Erythroblast (primary cell): ENCODE measurements at places on chromosomes 13 and 19.

DNA sequence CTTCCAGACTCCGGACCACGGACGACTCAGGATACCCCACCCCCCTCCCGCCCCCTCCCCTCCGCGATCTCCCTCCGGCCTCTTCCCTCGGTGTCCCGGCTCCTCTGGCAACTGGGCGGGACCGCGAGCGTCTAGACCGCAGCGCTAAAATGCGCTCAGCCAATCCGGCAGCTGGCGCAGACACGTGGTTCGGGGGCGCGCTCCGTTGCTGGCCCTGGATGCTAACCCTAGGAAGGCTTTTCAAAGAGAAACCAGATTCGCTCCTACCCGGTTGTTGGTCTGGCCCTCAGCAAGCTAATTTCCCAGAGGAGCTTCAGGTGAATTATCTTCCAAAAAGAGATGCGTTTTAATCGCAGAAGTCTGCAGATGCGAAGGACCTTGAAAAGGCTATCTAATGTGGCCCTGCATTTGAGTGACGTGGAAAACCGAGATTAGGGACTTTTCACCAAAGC lies at the start of gene DZIP1:
Gene DZIP1, minus strand, starts transcription at position 106 of the 452 bp plus-strand sequence. CDS start 2,677 bp downstream, outside the sequence.
- DNase-seq = peak; percentile 10

DNA sequence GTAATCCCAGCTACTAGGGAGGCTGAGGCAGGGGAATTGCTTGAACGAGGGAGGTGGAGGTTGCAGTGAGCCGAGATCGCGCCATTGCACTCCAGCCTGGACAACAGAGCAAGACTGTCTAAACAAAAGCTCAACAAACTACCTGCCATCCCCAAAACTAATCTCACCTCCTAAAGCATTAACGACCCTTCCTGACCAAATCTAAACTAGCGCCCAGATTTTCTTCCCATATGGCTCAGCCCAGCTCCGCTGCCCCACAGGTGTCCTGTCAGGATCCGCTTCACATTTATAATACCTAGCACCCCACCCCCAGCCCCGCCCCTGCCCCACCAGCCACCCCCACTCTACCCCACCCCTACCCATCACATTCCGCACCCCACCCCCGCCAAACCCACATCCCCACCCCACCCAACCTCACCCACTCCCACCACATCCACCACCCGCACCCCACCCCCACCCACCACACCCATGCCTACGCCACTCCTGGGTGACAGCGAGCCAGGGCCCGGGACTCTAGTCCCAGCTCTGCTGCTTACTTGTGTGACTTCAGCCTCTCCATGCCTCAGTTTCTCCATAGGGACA lies 599 bp downstream of the C19orf12 start:
- peak; percentile 39 for DNase-seq

DNA sequence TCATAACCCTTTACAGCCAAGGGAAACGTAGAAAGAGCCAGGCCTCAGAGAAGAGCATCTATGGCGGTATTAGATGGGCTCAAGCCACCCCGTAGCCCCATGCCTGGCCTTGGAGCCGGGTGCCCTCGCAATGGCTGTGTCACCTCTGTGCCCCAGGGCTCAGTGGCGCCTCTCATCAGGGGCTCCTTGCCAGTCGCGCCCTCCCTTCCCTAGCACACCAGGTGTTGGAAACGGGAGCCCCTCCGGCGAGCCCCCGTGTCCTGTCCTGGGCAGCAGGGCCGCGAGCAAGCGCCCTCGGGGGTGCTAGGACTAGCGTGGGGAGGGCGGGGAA lies 453 bp downstream of the ZNF256 start:
- DNase-seq = peak; percentile 29

- no peak for DNase-seq
These were observed 66.8 kb downstream of the FNDC3A start for GRCh38 chr13:49042476-49042875.

- DNase-seq = no peak
These were observed 5.7 kb downstream of the LHB start for GRCh38 chr19:49011194-49011593.

DNA sequence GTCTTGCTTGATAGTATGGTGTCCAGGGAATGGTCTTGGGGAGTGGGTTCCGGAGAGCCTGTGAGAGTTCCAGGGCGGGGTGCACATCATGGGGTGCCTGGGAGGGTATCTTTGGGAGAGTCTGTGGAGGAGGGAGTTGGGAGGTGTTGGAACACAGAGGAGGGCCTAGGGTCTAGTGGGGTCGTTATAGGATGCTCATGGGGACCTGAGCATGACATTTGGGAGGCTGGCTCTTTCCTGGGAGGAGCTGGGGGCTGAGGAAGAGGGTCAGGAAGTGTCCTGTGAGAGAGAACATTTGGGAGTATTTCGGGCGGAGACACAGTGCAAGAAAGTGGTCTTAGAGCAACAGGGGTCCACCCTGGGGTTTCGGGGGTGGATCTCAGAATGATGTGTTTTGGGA lies 2.7 kb downstream of the ACTL9 start:
- no peak for DNase-seq

- no peak for DNase-seq
These were observed 1.9 kb upstream of the MYCBP2 start for GRCh38 chr13:77328819-77329132.

GRCh38 chr13:36567485-36567884 lies 106.3 kb upstream of the SERTM1 start:
- DNase-seq = no peak

DNA sequence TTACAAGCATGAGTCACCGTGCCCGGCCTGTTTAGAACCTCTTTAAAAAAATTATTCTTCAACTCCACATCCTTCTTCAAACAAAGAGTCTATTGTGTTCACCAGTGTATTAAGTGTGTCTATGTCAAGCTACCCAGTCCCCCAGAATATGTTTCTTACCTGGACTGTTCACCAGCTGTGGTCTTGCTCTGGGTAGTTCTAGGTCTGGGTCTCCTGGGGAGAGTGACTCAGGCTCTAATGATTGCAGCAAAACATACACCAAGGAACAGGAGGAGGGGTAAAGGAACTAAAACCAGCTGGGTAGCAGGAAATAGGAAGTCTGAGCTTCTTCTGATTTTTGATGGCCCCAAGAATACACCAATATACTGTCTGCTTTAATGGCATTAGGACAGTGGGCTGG lies at the start of gene FPR1:
Gene FPR1, minus strand, starts transcription at position 224 of the 400 bp plus-strand sequence. CDS start 4,884 bp downstream, outside the sequence.
- DNase-seq = no peak

- no peak for DNase-seq
These were observed 13.9 kb upstream of the PAK4 start for GRCh38 chr19:39111593-39112199.

GRCh38 chr13:96388598-96388997 lies 298.7 kb downstream of the HS6ST3 start:
- DNase-seq = no peak

- peak; percentile 1 for DNase-seq
These were observed 475.7 kb downstream of the UQCRFS1 start for GRCh38 chr19:28737021-28737895.

GRCh38 chr19:35052599-35053190 lies 11.2 kb downstream of the HPN start:
- no peak for DNase-seq

DNA sequence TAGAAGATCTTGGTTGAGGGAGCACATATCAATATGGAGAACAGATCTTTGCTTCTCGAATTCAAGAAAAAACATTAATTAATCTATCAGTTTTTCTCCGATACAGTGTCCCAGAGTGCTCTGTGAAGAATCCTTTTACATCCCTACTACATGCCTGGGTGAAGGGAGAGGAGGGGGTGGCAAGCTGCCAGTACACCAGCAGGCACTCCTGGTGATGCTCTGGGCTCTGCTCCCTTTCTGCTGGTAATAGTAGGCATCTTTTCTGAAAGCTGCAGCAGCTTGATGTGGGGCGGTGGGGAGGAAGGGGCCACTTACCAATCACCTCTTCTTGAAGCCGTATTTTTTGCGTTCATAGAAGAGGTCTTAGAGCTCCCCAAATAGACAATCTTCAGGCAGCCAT lies 30.7 kb downstream of the PBX4 start:
- no peak for DNase-seq

GRCh38 chr19:11418094-11418548 lies 993 bp downstream of the RGL3 start:
- no peak for DNase-seq

- no peak for DNase-seq
These were observed 78.8 kb upstream of the TMTC4 start for GRCh38 chr13:100753376-100753775.

- peak; percentile 86 for DNase-seq
These were observed 5.9 kb upstream of the GDF15 start for GRCh38 chr19:18379803-18380747.

DNA sequence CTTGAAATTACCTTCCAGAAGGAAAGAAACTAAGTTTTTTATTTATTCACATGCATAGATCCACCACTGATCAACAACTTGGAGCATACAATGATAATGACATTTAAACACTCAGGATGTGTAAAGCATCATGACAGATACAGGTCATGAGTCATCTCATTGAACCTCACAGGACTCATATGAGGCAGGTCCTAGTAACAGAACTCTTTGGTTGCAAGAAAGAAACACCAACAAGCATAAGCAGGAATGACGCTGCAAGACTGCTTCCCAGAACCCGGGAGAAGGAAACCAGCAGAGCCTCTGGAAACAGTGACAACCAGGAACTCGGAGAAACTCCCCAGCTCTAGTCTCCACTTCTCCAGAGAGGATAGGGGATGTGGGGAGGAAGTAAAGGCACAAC lies 60.8 kb upstream of the IPO5 start:
- DNase-seq = no peak

GRCh38 chr13:97438856-97439595 lies 5.1 kb downstream of the RAP2A start:
- no peak for DNase-seq

DNA sequence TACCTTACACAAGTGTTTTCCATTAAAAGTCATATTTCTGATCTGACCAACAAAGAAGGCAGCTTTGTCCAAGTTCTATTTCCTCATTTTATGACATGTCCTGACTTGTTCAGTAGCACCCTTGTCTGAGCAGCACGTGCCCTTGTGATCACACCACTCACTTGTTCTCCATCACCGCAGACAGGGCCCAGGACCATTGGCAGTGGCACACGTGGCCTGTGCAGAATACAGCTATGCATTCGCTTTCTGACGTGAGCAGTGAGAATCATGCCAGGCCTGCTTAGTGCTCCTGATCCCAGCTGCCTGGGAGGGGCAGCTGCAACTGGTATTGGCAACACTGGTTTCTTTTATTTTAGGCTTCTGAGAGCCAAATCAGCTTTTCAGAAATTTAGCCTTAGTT lies 134.2 kb downstream of the FRY start:
- no peak for DNase-seq

DNA sequence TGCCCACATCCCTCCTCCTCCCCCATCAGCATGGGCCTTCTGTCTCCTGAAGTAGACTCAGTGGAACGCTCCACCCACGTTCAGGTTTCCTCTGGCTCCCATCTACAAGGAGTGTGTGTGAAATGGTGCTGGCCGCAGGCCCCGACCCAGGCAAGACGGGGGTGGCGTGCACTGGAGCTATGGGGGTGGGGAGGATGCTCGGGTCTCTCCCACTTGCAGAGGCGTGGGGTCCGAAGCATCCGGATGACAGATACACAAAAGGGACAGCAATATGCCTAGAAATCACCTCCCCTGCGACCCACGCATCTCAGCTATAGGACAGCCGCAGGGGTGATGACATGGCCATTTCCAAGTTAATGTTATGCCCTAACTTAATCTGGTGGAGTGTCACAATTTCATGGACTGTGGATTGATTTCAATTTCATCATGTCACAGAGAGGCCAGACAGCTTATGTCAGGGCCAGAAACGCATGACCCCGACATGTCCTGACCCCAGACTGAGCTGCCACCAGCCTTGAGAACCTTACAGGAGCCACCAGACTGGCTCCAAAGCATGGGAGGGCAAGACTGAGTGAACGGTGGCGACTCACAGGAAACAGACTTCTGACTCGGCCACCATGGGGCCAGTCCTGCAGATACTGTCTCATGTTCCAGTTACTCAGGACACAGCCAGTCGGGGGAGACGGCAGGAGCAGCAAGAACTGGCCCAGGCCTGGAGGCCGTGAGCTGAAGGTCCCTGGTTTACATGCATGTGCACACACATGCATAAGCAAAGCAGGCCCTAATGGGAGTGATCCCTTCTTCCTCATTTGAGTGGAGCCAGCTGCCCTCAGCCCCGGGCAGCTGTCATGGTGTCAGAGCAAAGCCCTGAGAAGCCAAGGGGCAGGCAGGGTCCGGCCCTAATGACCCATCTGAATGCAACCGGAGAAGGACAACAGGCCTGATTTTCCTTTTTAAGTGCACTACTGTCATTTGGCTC lies 82.2 kb downstream of the SLC7A1 start:
- DNase-seq = no peak

DNA sequence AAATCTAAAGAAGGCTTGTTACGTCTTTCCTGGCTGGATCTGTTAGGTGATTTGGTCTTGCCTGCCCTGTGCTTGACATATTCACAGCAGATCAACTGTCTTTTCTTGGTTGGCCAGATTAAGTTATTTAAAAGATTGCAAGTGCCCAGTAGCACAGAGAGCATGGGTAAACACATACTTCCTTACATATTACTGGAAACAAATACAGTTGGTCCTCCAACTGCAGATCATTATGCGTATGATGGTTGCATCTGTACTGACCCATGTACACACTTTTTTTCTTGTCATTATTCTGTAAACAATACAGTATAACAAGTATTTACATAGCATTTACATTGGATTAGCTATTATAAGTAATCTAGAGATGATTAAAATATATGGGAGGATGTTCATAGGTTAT lies 9.2 kb upstream of the MPHOSPH8 start:
- no peak for DNase-seq

- DNase-seq = no peak
These were observed 12.0 kb upstream of the KCNC3 start for GRCh38 chr19:50341091-50341564.

GRCh38 chr19:34512254-34512822 lies 30.8 kb downstream of the WTIP start:
- DNase-seq = no peak

- no peak for DNase-seq
These were observed 11.3 kb downstream of the HSPH1 start for GRCh38 chr13:31150315-31150985.

GRCh38 chr13:87656306-87656705 lies 14.9 kb upstream of the SLITRK5 start:
- DNase-seq = no peak

DNA sequence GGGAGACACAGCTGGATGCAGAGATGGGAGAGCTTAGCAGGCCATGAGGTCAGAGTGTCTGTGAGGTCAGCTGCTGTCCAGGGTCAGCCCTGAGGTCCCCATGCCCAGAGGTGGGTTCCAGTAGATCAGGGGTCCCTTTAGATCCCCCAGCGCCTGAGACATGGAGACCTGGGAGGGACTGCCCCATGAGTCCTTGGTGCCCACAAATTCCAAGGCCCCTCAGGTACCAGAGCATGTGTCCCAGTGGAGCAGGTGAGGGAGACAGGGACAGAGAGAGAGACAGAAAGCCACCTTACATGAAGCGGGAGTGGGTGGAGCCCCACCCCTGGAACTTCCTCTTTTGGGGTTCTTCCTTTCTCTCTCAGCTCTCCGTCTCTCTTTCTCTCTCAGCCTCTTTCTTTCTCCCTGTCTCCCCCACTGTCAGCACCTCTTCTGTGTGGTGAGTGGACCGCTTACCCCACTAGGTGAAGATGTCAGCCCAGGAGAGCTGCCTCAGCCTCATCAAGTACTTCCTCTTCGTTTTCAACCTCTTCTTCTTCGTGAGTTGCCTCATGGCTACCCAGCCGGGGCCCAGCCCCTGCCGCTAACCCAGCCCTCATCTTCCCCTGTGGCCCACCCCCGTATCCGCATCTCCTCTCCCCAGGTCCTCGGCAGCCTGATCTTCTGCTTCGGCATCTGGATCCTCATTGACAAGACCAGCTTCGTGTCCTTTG lies at the start of gene CD37:
Gene CD37, plus strand, starts transcription at position 336 of the 713 bp plus-strand sequence. Its CDS starts 135 bp downstream, at position 471.
- DNase-seq = no peak
